Stimulated activated CD8-positive, alpha-beta memory T cell treated with anti-CD3 and anti-CD28 coated beads, Interleukin-4, amount 100 ng/mL, for 4 hours (primary cell): ENCODE measurements at places on chromosomes 6 and 20.

DNA sequence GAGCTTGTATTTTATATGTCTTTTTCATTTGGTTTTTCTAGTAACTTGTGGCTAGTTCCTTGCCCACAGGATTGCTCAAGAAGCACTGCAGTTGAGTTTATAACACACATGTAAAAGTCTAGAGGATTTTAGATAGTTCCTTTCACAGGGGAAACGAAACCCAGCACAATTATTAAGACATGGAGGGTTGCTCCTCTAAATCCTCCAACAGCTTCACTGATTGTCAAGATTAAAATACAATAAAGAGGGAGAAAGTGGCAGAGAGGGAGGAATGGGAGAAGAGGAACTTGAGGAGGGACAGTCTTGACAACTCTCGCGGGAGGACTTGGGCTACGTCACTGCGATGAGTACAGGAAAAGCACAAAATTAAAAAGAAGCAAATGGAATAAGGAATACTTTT is 9.7 kb upstream of the TBC1D7 start:
- no peak for DNase-seq

DNA sequence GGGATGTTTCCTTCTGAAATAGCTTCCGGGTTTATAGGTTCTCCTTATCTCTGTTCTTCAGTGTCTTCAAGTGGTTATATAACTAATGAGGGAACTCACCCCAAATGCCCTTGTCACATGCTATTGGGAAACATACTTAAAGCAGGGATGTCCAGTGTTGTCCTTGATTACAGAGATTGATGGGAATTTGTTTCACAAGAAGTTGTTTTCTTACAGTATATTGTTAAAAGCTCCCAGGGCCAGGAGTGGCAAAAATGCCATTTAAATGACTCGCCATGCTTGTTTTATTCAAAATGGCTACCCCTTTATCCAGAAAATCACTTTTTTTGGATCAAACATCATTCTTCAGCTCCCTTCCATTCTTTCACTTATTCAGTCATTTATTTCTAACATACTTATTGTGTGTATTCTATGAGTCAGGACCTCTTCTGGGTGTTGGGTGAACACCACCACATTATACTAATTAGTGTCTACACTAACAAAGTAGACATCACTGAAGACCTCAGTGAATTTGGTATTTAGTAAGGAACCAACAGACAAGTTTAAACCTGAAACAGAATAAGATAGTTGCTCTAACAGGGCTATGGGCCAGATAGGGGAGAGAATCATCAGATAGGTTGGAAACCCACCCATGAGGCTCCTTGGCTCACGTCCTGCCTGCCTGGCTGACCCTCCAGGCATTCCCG is 791.1 kb downstream of the MAFB start:
- no peak for DNase-seq

- DNase-seq, result no peak
Measured at GRCh38 chr6:143232849-143233248, 172.2 kb downstream of the AIG1 start.

DNA sequence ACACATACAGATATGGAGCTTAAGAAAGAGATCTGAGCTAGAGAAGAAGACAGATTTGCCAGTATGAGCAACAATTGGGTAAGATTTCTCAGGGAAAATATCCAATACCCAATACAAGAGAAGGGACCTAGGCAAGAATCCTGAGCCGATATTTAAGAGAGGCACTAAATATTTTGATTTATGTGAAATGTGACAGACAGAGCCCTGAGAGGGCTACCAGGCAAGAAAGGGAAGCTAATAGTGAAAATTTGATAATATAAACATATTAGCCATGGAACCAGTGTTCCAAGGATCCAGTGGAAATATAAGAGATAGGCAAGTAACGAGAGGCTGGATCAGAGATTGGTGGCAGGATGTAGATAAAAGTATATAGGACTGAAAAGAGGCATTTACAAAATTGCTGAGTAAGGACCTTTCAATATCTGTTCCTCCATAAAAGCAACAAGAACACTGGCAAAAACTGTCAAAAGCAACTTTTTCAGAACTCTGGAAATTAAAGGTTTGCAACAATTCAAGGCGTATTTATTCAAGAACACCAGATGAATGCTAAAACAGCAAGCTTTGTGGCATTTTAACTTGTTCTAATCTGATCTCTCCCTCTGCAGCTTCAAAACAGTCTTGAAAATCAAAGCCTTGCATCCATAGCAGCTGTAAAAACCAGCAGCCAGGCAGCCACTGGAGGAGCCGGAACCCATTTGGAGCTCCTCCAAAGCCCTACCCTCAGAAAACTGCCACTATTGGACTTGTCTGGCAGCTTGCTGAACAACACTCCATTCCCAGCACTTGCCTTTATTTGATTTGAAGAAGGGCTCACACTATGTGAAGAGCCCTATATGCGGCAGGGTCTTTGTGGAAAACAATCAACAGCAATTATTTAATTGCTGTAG is 58.8 kb downstream of the REV3L start:
- no peak for DNase-seq

- DNase-seq, result no peak
Measured at GRCh38 chr20:34891166-34892062, 15.0 kb downstream of the ACSS2 start.

DNA sequence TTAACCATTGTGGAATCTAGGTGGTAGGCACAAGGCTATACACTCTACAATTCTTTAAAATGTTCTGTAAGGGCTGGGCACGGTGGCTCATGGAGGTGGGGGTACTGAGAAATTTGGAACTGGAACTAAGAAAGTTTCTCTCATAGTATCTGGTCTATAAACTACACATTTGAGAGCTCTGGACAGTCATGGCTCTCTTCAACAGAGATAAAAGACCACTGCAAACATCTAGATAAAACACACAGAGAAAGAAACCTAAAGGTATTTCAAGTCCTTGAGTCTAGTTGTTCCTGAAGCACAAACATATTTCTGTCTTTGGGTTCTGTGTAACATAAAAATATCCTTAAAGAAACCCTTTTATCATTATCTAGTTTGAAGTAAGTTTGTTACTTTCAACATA is 35.2 kb downstream of the ILRUN start:
- no peak for DNase-seq

DNA sequence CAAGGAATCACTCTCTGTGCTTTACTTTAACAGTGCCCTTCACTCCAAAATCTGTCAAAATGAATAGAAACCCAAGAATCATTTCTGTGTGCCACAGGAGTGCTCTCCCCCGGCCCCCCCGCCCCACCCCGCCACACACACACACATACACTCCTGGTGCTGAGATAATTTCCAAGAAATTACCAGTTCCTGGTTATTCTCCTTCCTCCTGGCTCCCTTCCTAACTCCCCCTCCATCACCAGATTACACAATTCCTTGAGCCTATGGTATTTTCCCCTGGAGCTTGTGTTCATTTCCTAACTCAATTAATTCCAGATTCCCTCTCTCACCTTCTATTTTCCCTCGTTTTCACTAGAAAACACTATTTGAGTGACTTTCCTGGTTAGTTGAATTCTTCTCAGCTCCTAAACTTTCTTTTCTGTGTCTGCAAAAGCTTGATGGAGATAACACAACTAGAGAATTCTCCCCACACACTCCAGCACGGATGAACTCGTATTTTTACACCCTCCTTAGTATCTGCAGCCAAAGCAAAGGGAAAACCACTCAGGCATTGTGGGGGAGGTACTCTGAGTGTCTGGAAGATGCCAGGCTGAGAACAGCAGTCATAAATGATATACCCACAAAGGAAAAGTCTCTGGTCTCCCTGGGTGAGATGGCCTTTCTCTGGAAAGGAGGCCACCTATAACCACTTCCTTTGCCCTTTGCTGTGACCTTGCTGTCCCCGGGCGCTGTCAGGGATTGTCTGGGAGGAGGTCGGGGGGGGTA is 1.9 kb upstream of the SLC24A3 start:
- DNase-seq, result no peak

- no peak for DNase-seq
Measured at GRCh38 chr20:50848341-50848808, 53.5 kb downstream of the BCAS4 start.
